Upper lobe of right lung (tissue), 1 donor: ENCODE measurements at places on chromosomes 1 and 21. TPM values are rescaled to one million over a fixed set of nuclear protein-coding genes. Genes with fewer than 3 reads are reported as not detected.
A peak's percentile ranks its signal among the peaks of the same experiment; 100 is the strongest.

The A3GALT2 gene
- not detected for total RNA-seq

The COL8A2 gene
- total RNA-seq = 16.2 TPM

The GJA5 gene
- total RNA-seq = 62.2 TPM

The NBPF10 gene
- 3.8 TPM for total RNA-seq

GRCh38 chr1:28296401-28297261 is 32.2 kb upstream of the MED18 start:
- DNase-seq = no peak

GRCh38 chr1:183234660-183235476 is 48.8 kb downstream of the LAMC2 start:
- DNase-seq = no peak

DNA sequence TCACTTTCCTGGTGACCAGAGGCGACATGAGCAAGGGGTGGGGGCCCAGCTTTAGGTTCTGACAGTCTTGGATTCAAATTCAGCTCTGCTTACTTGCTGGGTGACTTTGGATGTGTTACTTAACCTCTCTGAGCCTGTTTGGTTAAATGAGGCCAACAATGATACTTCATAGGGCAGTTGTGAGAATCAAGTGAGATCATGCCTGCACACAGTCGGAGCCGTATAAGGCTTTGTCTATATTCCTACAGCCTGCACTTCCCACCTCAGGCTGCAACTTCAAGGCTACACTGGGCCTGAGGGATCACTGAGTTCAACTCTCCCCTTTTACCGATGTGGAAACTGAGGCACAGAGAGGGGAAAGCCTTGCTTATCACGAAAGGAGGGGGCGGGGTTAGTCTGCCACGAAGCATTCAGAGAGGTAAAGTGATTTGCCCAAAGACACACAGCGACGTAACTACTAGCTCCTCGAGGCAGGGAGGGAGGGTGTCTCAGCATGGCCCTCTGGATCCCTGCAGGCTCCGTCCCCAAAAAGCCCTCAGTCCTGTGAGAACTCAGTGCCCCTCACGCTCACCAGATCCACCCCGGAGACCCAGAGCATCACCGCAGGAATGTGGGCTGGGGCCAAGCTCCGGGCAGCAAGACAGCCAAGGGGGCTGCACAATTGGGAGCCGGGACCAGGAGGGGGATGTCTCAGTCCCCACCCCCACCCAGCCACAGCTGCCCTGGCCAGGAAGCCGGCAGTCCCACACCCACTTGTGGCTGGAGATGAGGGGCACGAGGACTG is 25.0 kb downstream of the SDC3 start:
- DNase-seq = no peak

GRCh38 chr1:26132128-26132833 is 20.7 kb downstream of the PDIK1L start:
- DNase-seq = no peak

GRCh38 chr1:158819461-158820443 is 11.4 kb upstream of the MNDA start:
- no peak for DNase-seq

GRCh38 chr1:44467566-44467965 is 62.5 kb downstream of the RNF220 start:
- DNase-seq = no peak

- no peak for DNase-seq
Measured at GRCh38 chr1:94531664-94532063, 9.9 kb downstream of the F3 start.

DNA sequence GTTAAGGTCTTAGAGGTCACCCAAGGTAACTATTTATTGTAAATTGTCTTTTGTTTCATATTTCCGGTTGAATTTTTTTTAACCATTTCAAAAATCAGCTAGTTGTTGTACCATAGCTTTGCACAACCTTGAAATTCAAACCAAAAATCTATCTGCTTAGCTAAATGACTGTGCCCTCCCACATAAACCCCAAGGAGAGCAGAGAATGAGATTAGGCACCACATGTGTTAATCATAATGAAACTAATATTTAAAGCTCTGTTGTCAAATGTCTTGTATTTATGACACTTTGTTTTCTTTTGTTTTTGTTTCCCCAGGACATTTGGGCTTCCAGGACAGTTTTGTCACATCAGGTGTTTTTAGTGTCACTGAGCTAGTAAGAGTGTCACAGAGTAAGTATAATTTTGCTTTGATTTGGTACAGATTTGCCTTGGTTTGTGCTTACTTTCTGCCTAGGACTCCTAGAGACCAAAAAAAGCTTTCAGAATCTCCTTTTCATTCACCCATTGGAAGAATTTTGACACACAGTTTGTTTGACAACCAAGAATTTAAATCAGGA is 249.9 kb downstream of the NFIA start:
- no peak for DNase-seq

DNA sequence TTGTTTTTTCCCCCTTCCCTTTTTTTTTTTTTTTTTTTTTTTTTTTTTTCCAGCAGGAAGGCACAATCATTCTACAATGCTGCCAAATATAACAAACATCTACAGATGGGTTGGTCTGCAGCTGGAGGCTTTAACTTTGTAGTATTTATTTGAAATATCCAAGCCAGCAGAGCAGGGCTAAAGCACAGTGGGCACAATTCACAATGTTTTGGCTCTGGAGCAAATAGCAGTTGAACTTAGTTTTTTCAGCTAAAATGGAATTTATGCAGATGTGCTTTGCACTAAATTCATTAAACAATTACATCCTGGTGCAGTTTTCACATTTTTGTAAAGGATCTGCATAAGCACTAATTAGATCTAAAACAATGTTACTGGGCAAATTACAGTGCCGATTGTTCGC is 39.8 kb upstream of the ZBTB18 start:
- DNase-seq = no peak

DNA sequence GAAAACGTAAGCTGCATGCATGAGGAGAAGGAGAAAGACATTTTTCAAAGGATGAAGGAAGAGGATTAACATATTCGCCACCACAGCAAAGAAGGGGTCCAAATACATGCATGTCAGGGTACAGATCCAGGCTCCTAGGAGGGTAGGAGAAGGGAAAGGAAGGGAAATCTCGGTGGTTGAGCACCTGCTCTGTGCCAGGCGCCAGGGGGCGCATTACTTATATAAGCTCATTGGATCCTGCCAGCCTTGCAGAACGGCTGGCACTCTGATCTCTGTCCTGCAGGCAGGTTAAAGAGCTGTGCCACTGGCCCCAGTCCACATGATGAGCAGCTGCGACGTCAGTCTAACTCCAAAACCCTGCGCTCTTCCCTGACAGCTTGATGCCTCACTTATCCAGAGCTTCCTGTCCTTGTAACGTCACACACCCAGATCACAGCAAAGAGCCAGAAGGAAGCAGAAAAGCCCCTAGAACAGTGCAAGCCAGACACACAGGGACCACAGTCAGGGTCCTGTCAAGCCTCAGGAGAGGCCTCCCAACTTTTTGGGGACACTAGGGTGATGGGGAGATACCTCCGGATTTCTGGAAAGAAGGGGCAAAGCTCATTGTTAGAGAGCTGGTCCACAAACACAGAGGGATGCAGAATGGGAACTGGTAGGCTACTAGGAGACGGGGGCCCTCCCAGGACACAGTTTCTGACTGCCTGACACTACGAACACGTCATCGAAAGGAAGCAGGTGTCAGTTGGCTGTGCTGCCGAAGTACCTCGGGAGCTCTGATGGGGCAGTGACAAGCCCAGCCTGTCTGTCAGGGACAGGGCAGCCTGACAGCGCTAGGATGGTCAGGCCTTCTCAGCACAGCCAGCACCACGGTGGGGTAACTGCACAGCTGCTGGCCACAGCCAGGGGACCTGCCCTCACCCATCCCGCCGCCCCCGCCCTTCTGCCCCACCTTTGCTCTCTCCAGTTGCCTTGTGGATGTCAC is 99.1 kb downstream of the BEND5 start:
- DNase-seq = peak; percentile 84
